ENCODE measurements at places on chromosomes 12 and 14. TPM values are rescaled to one million over a fixed set of nuclear protein-coding genes. Genes with fewer than 3 reads are reported as not detected.

Gene MYH7
- total RNA-seq = not detected

Gene NID2
- total RNA-seq = not detected

Gene ARHGEF25
- 4.8 TPM for total RNA-seq

Gene EPYC
- not detected for total RNA-seq

Gene SLC24A4
- not detected for total RNA-seq

Gene SPIC
- total RNA-seq = not detected

Gene OR4E2
- not detected for total RNA-seq

Gene RFX4
- total RNA-seq = not detected

Gene ANO2
- not detected for total RNA-seq

Gene IAPP
- total RNA-seq = not detected

Gene ACADS
- total RNA-seq = 24.5 TPM

Gene FAM90A1
- total RNA-seq = 0.47 TPM
